Mucosa of gallbladder (tissue), 1 donor: ENCODE measurements at places on chromosomes 6 and 20. TPM values are rescaled to one million over a fixed set of nuclear protein-coding genes. Genes with fewer than 3 reads are reported as not detected.

DNA sequence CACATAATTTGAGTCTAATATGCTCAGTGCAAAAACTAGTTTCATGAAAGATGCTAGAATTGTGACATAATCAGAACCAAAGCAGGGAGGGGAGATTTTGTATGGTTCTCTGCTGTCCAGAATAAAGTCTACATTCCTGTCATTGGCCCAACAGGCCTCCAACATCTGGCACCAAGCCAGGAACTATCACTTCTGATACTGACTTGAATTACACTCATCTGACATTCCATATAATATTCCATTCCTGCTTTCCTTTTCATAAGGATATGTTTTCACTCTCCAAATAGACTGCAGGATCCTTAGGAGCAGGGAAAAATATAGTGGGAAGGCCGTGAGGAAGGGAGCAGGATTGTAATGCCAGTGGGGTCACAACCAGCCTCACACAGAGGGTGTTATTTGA lies 84.6 kb upstream of the BTN3A2 start:
- no peak for DNase-seq

DNA sequence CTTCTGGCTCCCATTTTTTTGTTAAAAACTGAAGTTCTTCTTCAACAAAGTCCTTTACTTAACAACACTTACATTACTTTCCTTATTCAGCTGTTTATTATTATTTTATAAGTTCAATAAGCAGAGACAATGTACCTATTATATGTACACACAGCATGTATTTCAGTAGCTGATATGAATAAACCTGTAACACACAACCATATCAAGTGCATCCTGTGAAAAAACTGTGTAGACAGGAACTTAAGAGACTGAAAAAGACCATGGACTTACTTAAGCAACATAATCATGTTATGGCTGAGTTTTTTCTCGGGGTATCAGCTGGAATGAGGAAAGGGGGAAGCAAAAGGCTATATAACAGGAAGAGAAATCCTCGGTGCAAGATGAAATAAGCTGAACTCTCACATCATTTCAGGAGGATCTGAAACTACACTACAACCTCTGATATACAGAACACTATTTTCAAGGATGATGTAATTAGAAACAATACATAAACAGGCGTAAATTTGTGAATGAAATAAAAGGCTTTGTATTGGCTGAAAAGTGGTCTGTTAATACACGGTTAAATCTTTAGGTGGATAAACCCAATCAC lies 70.9 kb downstream of the REV3L start:
- no peak for DNase-seq

DNA sequence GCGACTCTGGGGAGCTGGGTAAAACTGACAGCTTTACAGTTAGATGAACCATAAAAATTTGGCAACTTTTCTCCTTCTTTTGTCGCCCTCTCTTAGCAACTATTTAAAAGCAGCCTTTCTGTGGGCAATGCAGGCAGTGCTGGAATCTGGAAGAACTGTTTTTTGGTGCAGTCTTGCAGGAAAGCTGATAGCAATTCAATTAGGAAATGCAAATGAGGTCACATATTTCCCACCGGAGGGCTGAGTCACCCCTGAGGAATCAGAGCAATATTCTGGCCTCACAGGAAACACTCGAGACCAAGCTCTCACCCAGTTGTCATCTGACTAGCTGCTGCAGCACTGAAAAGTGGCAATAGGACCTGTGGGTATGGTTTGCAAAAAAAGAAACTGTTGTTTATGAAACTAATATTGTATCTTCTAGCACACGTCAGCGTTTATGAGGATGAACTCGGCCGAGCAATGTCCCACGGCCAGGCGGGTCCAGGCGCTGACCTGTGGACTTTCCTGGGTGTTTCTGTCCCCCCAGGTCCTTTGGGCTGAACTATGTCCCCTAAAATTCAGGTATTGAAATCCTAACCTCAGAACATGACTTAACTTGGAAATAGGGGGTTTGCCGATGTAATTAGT lies 312.3 kb downstream of the TAF4 start:
- no peak for DNase-seq

- DNase-seq: no peak
Observed at GRCh38 chr20:46800409-46800804, 91.0 kb downstream of the SLC2A10 start.

- DNase-seq: no peak
Observed at GRCh38 chr20:51400051-51400926, 142.2 kb downstream of the NFATC2 start.

The GSTA5 gene
- total RNA-seq: not detected

The LY6G6F gene
- total RNA-seq: not detected

The LTA gene
- 1.9 TPM for total RNA-seq

The RPS21 gene
- 968 TPM for total RNA-seq

The FUT9 gene
- total RNA-seq: 0.49 TPM

The SPATA2 gene
- 13.4 TPM for total RNA-seq
